ENCODE measurements at places on chromosomes 1 and 21. TPM values are rescaled to one million over a fixed set of nuclear protein-coding genes. Genes with fewer than 3 reads are reported as not detected.

GRCh38 chr1:244802041-244802440, 33.4 kb upstream of the COX20 start:
- DNase-seq: no peak

DNA sequence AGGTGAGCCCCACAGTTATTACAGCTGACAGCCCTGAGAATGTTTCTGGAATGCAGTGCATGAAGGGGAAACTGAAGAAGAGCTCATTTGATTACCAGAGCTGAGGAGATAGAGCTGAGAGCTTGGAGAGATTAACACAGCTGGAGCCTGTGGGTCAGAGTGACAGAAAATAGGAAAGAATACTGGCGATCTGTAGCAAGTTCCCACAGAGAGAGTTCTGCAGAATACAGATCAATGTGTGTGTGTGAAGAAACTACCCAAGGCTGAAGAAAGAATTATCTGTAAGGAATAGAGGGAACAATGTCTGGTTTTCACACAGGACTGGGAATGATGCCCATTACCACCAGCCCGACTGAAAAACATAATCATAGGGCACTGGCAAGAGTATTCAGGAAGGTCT, 103.6 kb upstream of the SNX7 start:
- no peak for DNase-seq

RNU1-3 gene
- polyA plus RNA-seq: 55.0 TPM

DNA sequence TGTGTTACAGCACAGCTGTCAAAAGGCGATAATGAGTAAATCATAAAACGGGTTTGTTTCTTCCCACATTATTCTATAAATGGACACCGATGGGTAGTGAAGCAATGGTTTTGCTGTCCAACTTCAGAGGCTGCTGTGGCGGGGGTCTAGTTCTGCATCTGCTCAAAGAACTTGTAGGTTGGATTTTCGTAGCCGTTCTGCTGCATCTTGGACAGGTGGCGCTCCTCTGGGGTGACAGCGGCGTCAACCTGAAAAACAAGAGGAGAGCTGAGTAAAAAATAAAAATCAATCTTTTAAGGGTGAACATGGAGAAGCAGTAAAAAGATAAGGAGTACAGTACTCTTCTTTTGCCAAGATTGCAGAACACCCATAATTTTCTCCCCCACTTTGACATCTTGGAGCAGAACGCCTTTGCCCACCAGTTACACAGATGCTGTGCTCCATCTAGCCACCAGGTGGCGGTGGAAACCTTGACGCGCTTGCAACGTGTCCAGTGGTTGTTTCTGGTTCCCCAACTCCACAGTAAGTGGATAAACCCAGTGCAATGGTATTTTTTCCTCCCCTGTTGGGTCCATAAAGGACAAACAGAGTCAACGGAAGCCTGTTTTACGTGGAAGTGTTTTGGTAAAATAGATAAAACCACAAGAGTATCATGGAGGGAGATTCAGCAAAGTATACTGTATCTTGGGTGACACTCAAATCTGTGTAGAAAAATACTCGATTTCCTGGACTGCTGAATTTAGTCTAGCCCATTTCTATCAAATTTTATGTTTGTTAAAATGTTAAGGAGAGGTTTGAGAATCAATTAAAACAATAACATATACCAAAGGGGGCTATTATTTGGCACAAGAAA, 147.0 kb downstream of the GABPA start:
- DNase-seq: peak; percentile 53

TMOD4 gene
- polyA plus RNA-seq: not detected

Data from naive B cell (primary cell).